Thoracic aorta (tissue), 2 donors: ENCODE measurements at places on chromosomes 1 and 21. TPM values are rescaled to one million over a fixed set of nuclear protein-coding genes. Genes with fewer than 3 reads are reported as not detected.
A peak's percentile ranks its signal among the peaks of the same experiment; 100 is the strongest.

DNA sequence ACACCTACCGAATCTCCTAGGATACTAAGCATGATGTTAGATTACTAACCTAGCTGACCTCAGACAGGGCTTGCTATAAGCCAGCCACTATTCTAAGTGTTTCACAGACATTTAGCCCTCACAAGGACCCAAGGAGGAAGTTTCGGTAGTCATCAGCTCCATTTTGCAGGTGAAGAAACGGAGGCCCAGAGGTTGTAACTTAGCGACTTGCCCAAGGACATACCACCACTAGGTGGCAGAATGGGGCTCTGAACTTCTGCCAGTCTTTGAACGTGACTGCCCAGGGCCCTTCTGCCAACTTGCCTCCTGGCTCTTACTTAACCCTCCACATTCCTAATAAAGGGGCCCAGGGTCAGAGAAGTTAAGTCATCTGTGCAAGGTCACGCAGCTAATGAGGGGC, 283.5 kb downstream of the C1orf94 start:
- H3K27me3 ChIP-seq, result no peaks in the 10 kb centered on the region
- no peak overlapping the region for H3K4me3 ChIP-seq
- no peaks in the 10 kb centered on the region for H3K4me1 ChIP-seq
- H3K27ac ChIP-seq, result no peak overlapping the region
- no peak for DNase-seq

- H3K4me1 ChIP-seq, result no peaks in the 10 kb centered on the region
- no peaks in the 10 kb centered on the region for H3K36me3 ChIP-seq
- no peak for DNase-seq
- H3K4me3 ChIP-seq, result no peak overlapping the region
Observed at GRCh38 chr1:104456724-104457123, 707.0 kb downstream of the AMY1C start.

DNA sequence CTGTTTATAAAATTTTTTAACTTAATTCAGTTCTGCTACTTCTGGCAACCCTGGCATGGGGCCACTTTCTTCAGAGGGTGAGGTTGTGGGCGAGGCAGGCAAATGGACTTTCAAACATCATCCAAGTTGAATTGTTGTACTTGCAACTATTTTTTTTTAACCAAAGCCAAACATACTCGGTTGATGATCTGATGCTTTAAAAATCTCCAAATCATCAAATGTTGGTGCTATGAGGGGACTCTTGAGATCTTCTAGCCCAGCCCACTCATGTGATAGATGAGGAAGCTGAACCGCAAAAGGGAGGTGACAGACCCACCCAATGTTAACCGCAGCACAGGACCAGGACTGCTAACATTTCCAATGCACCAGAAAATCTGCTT, 6.7 kb downstream of the SLC1A7 start:
- no peak overlapping the region for H3K27ac ChIP-seq
- peaks cover 9% of the 10 kb centered on the region for H3K4me1 ChIP-seq
- no peaks in the 10 kb centered on the region for H3K36me3 ChIP-seq
- peak overlapping the region; percentile 20 for H3K4me3 ChIP-seq
- no peak for DNase-seq

- H3K27me3 ChIP-seq, result no peaks in the 10 kb centered on the region
- peak overlapping the region; percentile 98 for H3K4me3 ChIP-seq
- H3K36me3 ChIP-seq, result no peaks in the 10 kb centered on the region
- H3K4me1 ChIP-seq, result peaks cover 57% of the 10 kb centered on the region
- DNase-seq, result no peak
Observed at GRCh38 chr1:51238034-51238403, 1.9 kb downstream of the RNF11 start.

DNA sequence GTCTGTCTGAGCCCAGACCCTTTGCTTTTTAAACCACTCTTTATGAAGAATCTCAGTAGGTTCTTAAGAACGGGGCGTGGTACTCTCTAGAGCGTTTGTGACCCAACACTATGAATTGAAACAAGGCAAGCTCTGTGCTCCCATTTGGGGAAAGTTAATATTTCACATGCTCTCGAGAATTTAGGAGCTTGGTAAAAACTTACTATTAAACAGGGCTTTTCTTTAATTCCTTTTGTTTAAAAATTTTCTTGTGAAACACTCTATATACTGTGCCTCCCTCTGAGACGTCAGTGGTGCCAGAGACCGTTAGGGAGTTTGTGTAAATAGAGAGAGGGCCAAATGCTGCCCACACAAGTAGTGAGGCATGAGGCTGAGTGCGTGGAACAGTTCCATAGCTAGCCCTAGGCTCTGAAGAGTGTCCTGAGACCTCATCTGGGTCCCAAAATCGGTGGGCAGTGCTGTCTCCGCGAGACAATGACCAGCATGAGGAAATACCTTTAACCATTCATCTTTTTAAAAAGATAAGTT, 144.7 kb downstream of the ROR1 start:
- H3K4me1 ChIP-seq, result peaks cover 25% of the 10 kb centered on the region
- DNase-seq, result no peak
- no peaks in the 10 kb centered on the region for H3K27me3 ChIP-seq

GRCh38 chr1:164662955-164663354, 104.0 kb downstream of the PBX1 start:
- peaks cover 19% of the 10 kb centered on the region for H3K4me1 ChIP-seq
- no peak overlapping the region for H3K4me3 ChIP-seq

DNA sequence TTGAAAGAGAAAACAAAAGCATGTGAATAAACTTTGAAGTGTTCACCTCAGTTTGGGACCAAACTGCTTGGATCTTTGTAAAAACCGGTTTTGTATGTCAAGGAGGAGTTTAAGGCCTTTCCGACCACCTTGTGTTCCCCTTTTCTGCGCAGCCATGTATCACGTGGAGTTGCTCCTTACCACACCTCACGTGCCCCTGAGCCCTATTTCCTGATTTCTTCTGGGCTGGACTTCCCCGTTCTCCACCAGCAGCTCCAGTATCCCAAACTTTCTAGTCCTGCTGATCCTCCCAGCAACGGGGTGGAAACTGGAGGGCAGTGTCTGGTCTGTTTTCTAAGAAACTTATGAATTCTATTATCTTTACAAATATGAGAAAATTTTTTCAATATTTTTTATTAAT, 1.6 kb upstream of the SH3D21 start:
- H3K4me3 ChIP-seq, result no peak overlapping the region
- H3K36me3 ChIP-seq, result peaks cover 34% of the 10 kb centered on the region
- no peak for DNase-seq
- peaks cover 20% of the 10 kb centered on the region for H3K4me1 ChIP-seq

GRCh38 chr1:89882348-89883029, 61.7 kb downstream of the LRRC8D start:
- H3K27me3 ChIP-seq, result no peaks in the 10 kb centered on the region
- H3K4me1 ChIP-seq, result no peaks in the 10 kb centered on the region
- H3K36me3 ChIP-seq, result no peaks in the 10 kb centered on the region
- DNase-seq, result no peak
- H3K27ac ChIP-seq, result no peak overlapping the region

DNA sequence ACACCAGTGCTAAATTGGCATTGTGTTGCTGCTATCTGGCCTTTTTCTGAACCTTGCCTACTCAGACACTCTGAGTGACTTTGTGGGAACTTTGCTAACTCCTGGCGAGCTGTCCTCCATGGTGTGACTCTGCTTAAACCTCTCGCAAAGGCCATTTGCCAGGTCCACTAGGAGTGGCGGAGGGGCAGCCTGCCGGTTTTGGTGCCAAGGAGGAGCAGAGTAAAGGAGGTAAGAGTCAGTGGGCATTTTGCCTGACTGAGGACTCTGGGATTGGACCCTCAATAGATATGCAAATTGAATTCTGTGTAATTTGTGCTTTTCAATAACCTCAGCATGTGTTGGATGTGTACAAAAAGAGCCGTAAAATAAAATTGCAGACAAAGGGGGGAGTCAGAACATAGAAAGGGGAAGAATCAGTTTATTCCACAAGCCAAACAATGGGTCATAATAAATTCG, 386.6 kb upstream of the NFIA start:
- no peak overlapping the region for H3K27ac ChIP-seq
- H3K36me3 ChIP-seq, result no peaks in the 10 kb centered on the region
- H3K4me3 ChIP-seq, result no peak overlapping the region
- H3K27me3 ChIP-seq, result no peaks in the 10 kb centered on the region
- DNase-seq, result no peak

GRCh38 chr1:43363935-43364525, 3.8 kb downstream of the ELOVL1 start:
- no peak overlapping the region for H3K4me3 ChIP-seq
- DNase-seq, result no peak
- H3K4me1 ChIP-seq, result peaks cover 26% of the 10 kb centered on the region
- H3K27me3 ChIP-seq, result no peaks in the 10 kb centered on the region
- H3K27ac ChIP-seq, result no peak overlapping the region

DNA sequence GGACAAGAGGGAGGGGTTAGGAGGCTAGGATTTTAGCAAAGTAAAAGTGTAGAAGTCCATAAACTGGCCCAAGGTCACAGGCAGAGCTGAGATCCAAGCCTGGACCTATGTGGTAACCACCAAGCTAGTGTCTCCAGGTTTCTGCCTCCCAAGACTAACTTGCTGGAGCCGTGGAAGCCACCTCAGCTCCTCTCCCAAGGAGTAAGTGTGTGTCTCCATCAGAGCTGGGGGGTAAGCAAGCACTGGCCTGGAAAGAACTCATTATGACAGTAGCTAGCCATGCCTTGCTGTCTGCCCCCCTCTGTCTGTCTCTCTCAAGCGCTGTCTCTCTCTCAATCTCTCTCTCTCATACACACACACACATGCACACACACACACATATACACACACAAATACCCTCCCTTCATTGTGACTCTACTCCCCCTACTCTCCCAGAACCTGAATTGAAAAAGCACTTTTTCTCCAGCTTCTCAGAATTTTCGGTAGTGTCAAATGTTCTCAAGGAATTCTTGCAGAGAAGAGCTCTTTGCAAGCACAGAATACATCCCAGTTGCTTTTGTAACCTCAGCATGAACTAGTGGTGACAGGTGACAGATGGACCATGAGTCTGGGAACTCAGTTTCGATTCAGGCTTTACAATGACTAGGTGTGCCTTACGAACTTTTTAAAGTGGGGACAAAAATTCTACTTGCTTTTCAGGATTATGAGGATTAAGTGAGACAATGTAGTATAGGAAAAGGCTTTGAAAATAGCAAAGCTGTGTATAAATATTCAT, 238.0 kb upstream of the FGGY start:
- no peaks in the 10 kb centered on the region for H3K27me3 ChIP-seq
- H3K4me3 ChIP-seq, result no peak overlapping the region
- no peak for DNase-seq
- H3K36me3 ChIP-seq, result no peaks in the 10 kb centered on the region
- peak overlapping the region; percentile 62 for H3K27ac ChIP-seq
- H3K4me1 ChIP-seq, result peaks cover 46% of the 10 kb centered on the region

GRCh38 chr1:78301141-78301540, 189.6 kb upstream of the PTGFR start:
- H3K36me3 ChIP-seq, result no peaks in the 10 kb centered on the region
- DNase-seq, result no peak
- H3K4me3 ChIP-seq, result no peak overlapping the region
- no peaks in the 10 kb centered on the region for H3K27me3 ChIP-seq

SLC5A9 gene
- not detected for total RNA-seq

TMCO4 gene
- total RNA-seq, result 33.2 TPM

RIIAD1 gene
- not detected for total RNA-seq

NPL gene
- 10.3 TPM for total RNA-seq

KCNK2 gene
- total RNA-seq, result 0.28 TPM

RGS18 gene
- 1.8 TPM for total RNA-seq
